ENCODE measurements at places on chromosomes 1 and 21.

GRCh38 chr1:25063591-25064416 lies 133.7 kb upstream of the RUNX3 start:
- no peak for DNase-seq

DNA sequence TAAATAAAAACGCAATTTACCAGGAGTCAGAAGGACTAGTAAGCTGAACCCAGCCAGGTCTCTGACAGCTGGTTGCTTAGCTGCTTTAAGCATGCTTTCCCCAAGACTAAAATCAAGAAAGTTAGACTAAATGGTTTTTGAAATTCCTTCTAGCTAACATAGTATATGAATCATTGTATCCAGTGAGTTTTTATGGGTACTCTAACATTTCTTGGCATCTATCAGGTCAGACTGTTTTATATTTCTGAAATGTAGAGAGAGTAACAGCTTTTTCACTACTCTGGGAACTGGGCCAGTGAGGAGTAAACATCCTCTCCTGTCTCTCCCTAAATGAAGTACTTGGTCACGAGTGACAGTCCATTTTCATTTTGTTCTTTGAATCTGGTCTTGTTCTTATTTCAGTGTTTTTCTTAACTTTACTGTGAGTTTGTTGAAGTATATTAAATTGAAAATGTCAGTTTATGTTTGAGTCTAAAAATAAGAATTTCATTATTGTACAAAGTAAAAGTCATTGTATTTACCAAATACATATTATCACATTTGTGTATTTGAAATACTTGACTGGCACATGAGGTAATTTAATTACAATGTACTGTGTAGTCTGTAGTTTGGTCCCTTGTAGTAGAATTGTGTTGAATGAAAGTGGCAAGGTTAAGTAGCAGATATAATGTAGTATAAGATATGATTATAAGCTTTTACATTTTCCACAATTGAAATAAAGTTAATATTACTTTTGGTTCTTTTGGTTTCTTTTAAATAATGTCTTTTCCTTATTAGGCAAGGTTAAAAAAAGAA lies 47.6 kb downstream of the PKN2 start:
- DNase-seq: no peak

DNA sequence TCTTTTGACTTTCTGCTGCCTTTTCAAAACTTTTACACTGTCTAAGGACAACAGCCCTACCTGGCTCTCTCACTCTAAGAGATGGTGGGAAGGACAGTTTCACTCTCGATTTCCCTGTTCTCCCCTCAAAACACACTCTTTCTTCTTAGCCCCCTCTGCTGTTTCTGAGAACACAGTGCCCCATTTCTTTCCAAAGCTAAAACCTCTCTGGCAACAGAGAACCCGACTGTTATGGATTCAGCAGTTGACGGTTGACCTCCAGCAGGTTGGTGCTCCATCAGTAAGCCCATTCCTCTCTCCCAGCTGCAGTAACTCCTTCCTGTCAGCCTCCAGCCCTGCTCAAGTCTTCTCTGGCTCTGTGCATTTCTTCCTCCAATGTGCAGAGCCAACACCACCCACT lies 88.2 kb upstream of the ABCD3 start:
- DNase-seq: no peak

GRCh38 chr21:14926186-14926585 lies 138.6 kb downstream of the NRIP1 start:
- DNase-seq: no peak

GRCh38 chr1:178542554-178543289 lies 29.8 kb downstream of the TEX35 start:
- peak; percentile 91 for DNase-seq

- DNase-seq: peak; percentile 35
These were observed 25.5 kb downstream of the TNR start for GRCh38 chr1:175717610-175718540.

- no peak for DNase-seq
These were observed 109.6 kb downstream of the ZBTB18 start for GRCh38 chr1:244160455-244161235.
